Breast epithelium (tissue), 4 donors: ENCODE measurements at places on chromosomes 5 and 9. TPM values are rescaled to one million over a fixed set of nuclear protein-coding genes. Genes with fewer than 3 reads are reported as not detected.

The KCNIP1 gene
- 1.0 TPM for total RNA-seq

The RRAGA gene
- 43.6 TPM for total RNA-seq

The SCGB3A2 gene
- not detected for total RNA-seq

The MYMK gene
- not detected for total RNA-seq

The GARIN3 gene
- not detected for total RNA-seq

The NXNL2 gene
- total RNA-seq = 14.5 TPM

The ICE1 gene
- total RNA-seq = 33.1 TPM

The C9 gene
- not detected for total RNA-seq

The NSMF gene
- 30.9 TPM for total RNA-seq

The MXD3 gene
- total RNA-seq = 10.5 TPM

GRCh38 chr9:132756214-132756845, 86.1 kb downstream of the GTF3C4 start:
- no peak for DNase-seq

DNA sequence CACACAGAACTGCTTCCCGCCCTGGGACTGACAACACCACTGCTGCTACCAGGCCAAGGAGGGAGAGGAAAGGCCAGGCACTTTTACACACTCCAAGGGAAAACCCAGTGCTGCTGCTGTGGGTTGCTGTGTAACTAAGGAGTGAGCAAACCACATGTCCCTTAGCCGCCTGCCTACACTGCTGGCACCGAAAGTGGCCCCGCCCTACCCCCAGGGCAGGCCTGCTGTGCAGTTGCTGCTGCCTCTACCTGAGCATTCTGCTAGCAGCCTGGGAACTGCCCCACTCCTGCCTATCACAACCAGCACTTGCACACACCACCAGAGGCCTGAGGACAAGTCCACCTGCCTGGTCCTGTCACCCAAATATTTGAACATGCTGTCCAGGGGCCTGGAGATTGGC, 740.9 kb downstream of the DTWD2 start:
- DNase-seq = no peak

DNA sequence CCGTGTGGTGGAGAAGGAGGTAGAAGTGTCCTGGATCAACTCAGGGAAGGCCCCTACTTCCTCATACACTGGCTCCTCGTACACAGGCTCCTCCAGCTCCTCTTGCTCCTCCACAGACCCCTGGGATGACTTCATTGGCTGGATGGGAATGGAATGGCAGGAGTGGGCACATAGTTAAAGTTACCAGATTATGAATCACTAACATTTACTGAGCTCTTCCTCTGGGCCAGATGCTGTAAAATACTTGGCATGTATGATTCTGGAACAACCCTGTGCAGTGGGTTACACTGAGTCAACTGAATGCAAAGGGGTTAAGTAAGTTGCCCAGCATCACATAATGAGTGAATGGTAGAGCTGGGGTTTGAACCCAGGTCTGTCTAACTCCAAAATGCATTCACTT, 3.1 kb upstream of the FCHSD1 start:
- no peak for DNase-seq

DNA sequence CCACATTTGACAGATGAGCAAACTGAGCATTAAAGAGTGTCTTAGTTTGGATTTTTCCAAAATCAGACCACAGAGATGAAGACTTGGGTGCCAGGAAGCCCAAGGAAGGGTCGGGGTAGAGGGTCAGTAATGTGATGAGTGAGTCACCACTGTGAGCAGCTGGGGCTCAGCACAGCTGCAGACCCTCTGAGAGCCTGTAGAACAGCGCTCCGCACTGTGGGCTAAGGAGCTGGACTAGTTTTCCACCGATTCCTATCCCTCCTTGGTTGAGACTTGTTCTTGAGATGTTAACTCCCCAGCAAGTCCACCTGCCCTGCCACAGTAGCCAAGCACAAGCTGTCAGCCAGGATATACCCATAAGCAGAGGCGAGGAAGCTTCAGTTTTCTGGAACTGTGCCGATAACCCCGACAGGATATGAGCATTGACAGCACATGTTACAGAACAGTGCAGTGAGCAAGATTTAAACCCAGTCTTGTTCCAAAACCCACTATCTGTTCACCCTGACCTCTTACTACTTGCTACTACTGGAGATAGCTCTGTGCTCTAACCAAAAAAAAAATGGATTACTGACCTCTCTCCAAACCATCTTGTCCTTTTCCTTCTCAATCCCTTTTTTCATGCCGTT, 31.8 kb downstream of the EGFLAM start:
- DNase-seq = no peak

DNA sequence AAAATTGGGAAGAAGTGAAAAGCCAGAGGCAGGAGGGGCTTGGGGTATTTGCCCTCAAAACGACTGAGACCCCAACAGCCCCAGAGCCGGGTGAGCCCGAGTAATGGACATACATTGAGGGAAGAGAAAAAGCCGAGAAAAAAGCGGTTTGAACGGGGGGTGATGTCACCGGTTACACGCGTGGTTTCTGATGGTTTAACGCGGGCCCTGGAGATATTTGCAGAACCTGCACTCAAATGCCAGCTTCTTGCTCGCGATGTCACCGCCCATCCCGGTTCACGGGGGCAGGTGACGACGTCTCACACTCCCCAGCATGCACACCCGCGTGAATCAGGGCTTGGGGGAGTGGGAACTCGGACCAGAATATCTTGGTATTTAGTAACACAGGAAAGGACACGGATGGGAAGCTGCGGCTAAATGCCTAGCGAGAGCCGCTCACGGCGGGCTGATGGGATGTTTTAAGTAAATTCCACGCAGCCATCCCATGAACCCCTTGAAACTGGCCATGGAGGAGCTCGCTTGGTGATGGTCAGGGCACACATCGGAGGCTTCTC, 102.0 kb upstream of the RAPGEF1 start:
- DNase-seq = no peak

GRCh38 chr9:120711354-120711753, 2.9 kb downstream of the MEGF9 start:
- no peak for DNase-seq

DNA sequence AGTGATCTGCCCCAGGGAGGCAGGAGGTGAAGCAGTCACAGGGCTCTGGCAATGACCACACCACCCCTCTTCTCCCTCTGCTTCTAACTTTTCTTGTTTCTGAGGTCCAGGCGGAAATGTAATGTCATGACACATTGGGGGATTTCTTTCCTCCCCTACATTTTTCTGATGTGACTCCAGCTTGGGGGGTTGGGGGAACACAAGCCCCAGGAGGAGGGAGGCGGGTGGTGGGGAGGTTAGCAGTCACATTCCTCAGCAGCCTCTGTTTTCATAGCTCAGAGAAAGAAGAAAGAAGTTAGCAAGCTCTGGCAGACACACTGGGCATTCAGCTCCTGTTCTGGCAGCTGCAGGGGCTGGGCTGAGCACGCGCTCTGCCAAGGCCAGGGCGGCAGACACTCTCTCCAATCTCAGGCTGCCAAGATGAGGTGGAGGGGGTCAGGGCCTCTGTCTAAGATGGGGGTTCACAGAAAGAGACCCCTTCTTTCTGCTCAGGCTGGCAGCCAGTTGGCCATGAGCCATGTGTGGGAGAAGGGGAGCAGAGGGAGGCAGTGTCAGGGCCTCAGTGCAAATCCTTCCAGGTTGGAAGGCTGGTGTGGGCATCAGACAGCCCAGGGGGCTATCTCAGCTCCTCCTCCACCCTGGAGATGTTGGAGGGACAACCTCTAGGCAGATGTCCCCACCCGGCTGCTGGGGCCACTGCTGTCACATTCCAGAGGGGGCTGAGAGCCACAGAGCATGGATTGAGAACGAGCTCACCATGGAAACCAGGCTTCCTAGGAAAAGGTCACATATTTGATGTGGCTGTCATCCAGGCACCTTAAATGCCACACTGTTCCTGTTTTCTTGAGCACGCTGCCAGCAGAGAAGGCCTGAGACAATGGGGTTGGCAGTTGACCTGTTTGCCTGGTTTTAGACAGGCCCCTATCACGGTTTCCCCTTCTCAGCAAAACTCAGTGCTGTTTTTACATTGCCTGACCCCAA, 20.1 kb upstream of the PFDN1 start:
- peak; percentile 79 for DNase-seq

DNA sequence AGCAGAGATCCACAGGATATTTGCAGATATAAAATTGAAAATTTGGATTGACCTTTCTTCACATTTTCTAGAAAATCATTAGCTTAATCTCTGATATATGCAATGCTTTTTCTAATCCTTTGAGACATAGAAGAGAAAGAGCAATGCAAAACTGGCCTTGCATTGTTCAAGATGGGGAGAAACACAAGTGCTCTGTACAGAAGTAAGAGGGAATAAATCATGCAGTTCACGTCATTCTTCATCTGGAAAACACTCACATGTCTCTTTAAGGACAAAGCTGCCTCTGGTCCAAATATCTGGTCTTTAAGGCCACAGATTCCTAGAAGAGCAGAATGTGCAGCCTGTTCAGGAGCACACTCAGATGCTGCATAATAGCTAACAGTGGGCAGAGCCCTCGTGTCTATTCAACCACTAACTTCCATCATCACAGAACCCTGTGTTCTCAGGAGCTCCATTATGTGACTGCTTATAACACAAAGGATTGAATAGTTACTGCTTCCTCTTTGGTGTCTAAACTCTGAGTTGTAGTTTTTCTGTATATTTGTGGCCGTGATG, 277.5 kb downstream of the PLK2 start:
- no peak for DNase-seq

- no peak for DNase-seq
Measured at GRCh38 chr5:32163785-32164184, 10.3 kb downstream of the GOLPH3 start.

DNA sequence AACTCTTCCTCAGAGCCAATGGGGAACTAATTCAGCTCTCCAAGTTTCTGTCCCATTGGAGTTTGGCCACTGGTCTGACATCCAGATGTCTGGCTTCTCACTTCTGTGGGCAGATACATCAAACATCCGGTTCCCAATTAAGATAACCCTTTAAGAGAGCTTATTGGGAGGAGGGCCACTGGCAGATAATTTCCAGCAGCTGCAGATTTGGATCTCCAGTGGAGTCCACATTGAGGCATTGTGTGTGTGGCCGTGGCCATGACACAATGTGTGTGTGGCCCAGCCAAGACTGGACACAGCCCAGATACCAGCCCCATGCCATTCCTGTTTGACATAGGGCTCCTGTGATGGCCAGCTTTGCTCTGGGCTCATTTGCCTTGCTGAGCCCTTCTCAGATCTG, 110.5 kb upstream of the MAP1B start:
- no peak for DNase-seq

- no peak for DNase-seq
Measured at GRCh38 chr5:137320056-137321045, 178.8 kb downstream of the SPOCK1 start.

DNA sequence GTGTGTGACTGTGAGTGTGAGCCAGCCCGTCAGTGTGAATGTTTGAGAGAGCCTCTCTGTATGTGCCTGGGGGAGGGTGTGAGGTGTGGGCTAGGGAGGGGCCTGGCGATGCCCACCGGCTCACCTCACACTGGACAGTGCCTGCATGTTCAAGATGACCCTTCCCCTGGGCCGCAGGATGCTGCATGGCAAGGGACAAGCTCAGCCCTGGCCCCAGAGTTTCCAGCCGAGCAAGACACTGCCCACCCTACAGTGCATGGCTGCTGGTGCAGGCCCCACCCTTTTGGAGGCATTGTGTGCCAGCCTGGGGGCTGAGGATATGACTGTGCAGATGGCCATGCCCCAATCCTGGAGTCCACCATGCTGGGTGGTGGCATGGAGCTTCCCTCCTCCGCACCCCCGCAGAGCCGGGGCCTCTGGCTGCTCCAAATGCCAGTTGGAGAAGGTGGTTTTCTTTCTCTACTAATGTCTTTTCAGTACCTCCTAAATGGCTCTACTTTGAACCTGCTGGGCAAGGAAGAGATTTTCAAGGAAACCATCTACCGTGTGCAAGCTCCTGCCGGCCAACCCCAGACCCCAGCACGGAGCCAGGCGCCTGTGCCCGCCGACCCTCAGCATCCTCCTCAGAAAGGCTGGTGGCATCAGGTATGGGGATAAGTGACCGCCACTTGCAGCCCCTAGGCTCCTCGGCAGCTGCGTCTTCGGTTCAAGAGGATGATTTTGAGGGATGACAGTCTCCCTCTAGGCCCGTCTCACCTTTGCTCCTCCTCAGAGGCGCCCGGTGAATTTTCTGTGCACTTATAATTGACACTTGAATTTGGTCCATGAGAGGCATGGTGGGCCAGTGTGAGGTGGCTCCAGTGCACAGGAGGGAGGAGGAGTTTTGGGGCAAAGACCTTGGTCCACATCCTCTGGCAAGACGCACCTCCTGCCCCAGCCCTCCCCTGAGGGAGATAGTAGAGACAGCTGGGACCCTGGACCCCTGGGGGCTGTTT, 27.7 kb downstream of the FGD3 start:
- DNase-seq = no peak

- no peak for DNase-seq
Measured at GRCh38 chr5:6632324-6632887, 438 bp downstream of the NSUN2 start.

DNA sequence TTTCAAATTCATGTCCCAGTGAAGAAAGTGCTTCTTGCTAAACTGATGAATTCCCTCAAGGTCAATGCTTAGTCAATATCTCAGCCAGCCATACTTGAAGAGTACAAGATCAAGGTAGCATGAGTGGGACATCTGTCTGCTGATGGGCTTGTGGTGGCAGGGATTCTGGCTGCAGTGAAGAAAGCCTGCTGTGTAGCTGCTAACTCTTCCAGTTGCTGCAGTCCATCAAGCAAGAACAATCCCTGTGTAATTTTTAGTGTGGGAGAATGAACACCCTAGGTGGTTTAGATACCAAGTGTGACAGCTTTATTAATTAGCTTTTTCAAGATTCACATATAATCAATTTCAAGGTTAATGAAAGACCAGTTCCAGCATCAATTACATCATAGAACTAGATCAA, 443.9 kb downstream of the TAF11L14 start:
- no peak for DNase-seq

- DNase-seq = no peak
Measured at GRCh38 chr5:135141303-135142268, 107.6 kb upstream of the PITX1 start.

GRCh38 chr5:154654486-154655371, 100.4 kb upstream of the LARP1 start:
- no peak for DNase-seq
